ENCODE measurements at places on chromosomes 3 and 15. TPM values are rescaled to one million over a fixed set of nuclear protein-coding genes. Genes with fewer than 3 reads are reported as not detected.

The TTLL13 gene
- total RNA-seq, result 0.20 TPM

The KNG1 gene
- total RNA-seq, result 0.37 TPM

The PLAAT1 gene
- 4.9 TPM for total RNA-seq

The CYP1A2 gene
- not detected for total RNA-seq

The CD86 gene
- total RNA-seq, result 4.4 TPM

The RAB7A gene
- total RNA-seq, result 250 TPM

The POU1F1 gene
- not detected for total RNA-seq

The GPR156 gene
- 0.10 TPM for total RNA-seq

DNA sequence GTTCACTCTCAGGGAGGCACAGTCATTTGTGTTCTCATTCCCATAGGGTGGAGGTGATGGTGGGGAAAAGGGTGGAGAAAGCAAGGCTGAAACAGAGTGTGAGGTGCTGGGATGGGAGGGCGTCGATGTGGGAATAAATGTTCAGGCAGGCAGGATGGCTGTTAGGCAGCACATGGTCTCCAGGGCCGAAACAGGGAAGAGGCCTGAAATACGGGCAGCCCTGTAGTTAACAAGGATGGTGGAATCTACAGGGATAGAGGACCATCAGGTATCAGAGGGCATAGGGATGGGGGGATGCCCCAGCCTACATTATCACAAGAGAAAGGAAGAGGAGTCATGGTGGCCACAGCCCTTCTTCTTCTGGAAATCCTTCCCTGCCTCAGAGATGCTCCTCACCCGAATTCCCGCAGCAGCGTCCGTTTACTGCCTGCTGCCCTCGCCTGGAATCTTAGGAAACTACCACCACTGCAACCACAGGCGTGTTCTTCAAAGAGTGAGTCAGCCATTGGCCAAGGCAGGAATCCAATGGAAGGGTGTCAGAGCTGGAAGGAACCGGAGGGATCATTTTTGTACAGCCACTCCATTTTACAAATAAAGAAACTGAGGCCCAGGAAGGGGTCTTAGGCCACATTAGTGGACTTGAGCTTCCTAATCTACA lies 49.7 kb upstream of the POMGNT2 start:
- DNase-seq, result peak; percentile 63

- no peak for DNase-seq
Observed at GRCh38 chr3:4734454-4734853, 241.3 kb downstream of the ITPR1 start.

GRCh38 chr15:62365795-62366442 lies 200.8 kb upstream of the C2CD4B start:
- no peak for DNase-seq

DNA sequence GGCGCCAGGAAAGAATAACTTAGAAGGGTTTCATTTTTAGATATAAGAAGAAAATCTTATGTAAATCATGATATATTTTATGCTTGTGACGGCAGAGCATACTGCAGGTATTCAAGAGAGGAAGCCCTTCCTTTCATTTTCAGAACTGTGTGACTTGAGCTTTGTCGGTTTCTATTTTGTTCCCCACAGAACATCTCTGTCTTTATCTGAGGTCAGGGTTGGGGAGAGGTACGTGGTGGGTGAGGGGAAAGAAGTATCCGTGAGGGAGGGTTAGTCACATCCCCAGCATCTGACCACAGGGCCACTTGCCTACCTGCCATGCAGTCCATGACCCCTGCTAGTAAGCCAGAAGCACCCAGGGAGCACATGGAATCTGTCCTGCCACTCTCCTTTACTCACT lies 126.5 kb downstream of the DGKG start:
- DNase-seq, result no peak

GRCh38 chr3:194745422-194746184 lies 59.9 kb downstream of the FAM43A start:
- no peak for DNase-seq

- no peak for DNase-seq
Observed at GRCh38 chr3:185187391-185187790, 34.5 kb upstream of the C3orf70 start.

- DNase-seq, result no peak
Observed at GRCh38 chr15:60351066-60351465, 46.7 kb downstream of the ANXA2 start.

Measured in left ventricle myocardium superior (tissue), 1 donor.